Activated CD4-positive, alpha-beta T cell treated with anti-CD3 and anti-CD28 coated beads for 36 hours (primary cell): ENCODE measurements at places on chromosomes 7 and 10. TPM values are rescaled to one million over a fixed set of nuclear protein-coding genes. Genes with fewer than 3 reads are reported as not detected.

The PITRM1 gene
- 97.9 TPM for total RNA-seq

The SFRP4 gene
- not detected for total RNA-seq

The HOXA2 gene
- not detected for total RNA-seq

The BLVRA gene
- total RNA-seq, result 31.2 TPM

The HMX2 gene
- 0.28 TPM for total RNA-seq

The AKR1E2 gene
- total RNA-seq, result 9.8 TPM

The H2BK1 gene
- total RNA-seq, result not detected

The SLIT1 gene
- total RNA-seq, result 0.94 TPM

The CLDN3 gene
- not detected for total RNA-seq

The KNDC1 gene
- not detected for total RNA-seq

The CFAP46 gene
- total RNA-seq, result 0.16 TPM

The CLEC2L gene
- total RNA-seq, result not detected

The PAX4 gene
- not detected for total RNA-seq

The ZCCHC24 gene
- 0.75 TPM for total RNA-seq

The TAS2R60 gene
- not detected for total RNA-seq

The DYDC1 gene
- total RNA-seq, result not detected
